ENCODE measurements at places on chromosomes 11 and 22. TPM values are rescaled to one million over a fixed set of nuclear protein-coding genes. Genes with fewer than 3 reads are reported as not detected.

- no peaks in the 10 kb centered on the region for H3K36me3 ChIP-seq
- no peak for DNase-seq
- no peak overlapping the region for H3K4me3 ChIP-seq
- H3K27me3 ChIP-seq, result no peaks in the 10 kb centered on the region
Observed at GRCh38 chr22:22593964-22594656, 35.0 kb upstream of the PRAME start.

DNA sequence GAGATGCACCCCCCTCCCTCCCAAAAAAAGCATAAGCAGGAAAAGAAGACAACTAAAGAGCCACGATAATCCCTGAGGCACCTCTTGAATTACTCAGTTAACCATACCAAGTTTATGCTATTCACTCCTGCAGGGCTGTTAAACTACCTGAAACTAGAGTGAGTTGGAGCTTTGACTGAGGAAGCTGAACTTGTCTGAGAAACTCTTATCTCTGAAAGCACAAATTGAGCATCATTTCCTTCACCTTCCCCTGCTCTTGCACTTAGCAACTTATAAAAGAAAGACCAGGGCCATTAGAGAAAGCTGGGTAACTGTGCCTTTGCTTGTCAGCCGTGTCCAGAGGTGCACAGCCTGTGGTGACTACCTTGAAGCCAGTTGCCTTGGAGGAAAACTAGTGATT, 745.6 kb downstream of the NELL1 start:
- DNase-seq, result no peak
- H3K4me1 ChIP-seq, result no peaks in the 10 kb centered on the region
- H3K36me3 ChIP-seq, result no peaks in the 10 kb centered on the region
- no peaks in the 10 kb centered on the region for H3K27me3 ChIP-seq
- no peak overlapping the region for H3K4me3 ChIP-seq

DNA sequence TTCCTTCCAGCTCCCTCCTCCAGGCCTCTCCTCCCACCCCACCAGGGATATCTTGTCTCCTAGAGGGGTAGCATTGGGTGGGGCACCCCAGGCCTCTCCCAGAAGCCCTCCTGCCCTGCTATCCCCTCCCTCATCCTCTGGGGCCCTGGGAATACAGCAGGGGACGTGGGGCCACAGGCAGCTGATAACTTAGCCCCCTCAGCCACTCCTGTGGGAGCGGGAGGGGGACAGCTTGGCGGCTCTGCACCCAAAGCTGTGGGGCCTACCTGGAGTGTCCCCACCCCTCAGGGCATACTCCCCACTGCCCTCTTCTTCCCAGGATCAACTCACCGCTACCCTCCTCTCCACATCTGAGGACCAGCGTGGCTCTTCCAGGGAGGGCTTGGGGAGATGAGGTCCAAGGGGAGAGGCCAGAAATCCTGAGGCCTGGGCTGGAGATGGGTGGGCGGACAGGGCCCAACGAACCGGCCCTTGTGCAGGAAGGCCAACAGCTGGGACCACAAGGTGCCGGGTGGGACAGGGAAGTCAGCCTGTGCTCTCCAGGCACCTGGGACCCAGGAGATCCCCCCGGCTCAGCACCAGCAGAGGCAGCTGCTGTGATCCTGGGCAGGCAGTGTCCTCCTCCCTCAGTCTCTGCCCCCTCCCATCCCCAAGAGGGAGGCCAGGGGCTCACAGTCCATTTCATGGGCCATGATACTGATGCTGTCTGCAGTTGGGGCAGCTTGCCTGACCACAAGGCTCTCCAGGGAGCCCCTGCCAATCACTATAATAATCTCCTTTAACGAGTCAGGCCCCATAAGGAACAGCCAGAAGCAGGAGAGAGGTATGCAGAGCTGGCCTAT, 23.2 kb downstream of the NEAT1 start:
- DNase-seq, result no peak
- no peak overlapping the region for H3K4me3 ChIP-seq
- H3K36me3 ChIP-seq, result peaks cover 40% of the 10 kb centered on the region
- no peaks in the 10 kb centered on the region for H3K27me3 ChIP-seq

- H3K4me1 ChIP-seq, result peaks cover 2% of the 10 kb centered on the region
- no peak overlapping the region for H3K4me3 ChIP-seq
- H3K27me3 ChIP-seq, result no peaks in the 10 kb centered on the region
- H3K27ac ChIP-seq, result no peak overlapping the region
- H3K36me3 ChIP-seq, result no peaks in the 10 kb centered on the region
Observed at GRCh38 chr11:10993640-10994039, 135.8 kb upstream of the ZBED5 start.

- H3K27me3 ChIP-seq, result no peaks in the 10 kb centered on the region
- no peak overlapping the region for H3K27ac ChIP-seq
- no peaks in the 10 kb centered on the region for H3K4me1 ChIP-seq
- H3K36me3 ChIP-seq, result peaks cover 3% of the 10 kb centered on the region
- DNase-seq, result no peak
- no peak overlapping the region for H3K4me3 ChIP-seq
Observed at GRCh38 chr11:46480166-46480726, 88.7 kb upstream of the CHRM4 start.

- no peak for DNase-seq
- no peak overlapping the region for H3K4me3 ChIP-seq
- no peaks in the 10 kb centered on the region for H3K27me3 ChIP-seq
- H3K4me1 ChIP-seq, result no peaks in the 10 kb centered on the region
Observed at GRCh38 chr11:18669711-18670110, 28.9 kb upstream of the TMEM86A start.

- DNase-seq, result no peak
- no peak overlapping the region for H3K27ac ChIP-seq
- no peaks in the 10 kb centered on the region for H3K36me3 ChIP-seq
- H3K4me3 ChIP-seq, result no peak overlapping the region
- H3K27me3 ChIP-seq, result no peaks in the 10 kb centered on the region
Observed at GRCh38 chr11:120545813-120546212, 34.3 kb downstream of the GRIK4 start.

DNA sequence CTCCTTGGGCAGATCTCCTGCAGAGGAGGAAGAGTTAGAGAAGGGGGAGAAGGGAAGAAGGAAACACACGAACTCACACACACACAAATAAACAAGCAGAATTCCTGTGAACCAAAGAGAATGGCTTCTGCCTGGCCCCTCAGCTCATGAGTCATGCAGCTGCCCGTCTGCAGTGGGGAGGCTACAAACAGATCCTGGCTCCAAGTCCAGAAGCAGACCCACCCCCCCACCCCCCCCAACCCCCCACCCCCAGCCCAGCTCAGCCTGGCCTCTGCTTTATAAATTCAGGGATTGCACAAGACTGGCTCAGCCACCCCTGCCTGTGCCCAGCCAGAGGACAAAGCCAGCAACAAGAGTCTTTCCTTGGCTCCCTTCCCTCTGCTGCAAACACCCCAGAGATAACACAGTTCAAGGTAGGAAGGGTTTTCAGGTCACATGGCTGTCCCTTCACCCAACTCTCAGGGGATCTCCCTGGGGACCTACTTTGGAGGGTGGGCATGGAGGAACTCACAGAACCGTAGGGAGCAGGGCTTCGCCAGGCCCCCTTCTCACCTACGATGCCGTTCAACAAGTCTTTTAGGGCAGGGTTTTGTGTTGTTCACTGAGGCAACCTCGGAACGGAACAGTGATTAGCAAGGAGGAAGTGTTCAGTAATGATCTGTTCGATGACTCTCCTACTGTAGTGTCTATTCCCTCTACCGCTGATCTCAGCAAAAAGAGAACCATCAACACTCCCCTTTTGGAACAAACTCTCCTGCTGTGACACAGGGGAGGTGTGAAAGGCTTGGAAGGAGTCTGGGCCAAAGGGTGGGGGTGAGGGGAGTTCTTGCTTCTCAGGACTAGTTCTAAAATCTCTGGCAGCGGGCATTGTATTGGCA, 35.5 kb downstream of the RPL27A start:
- peak overlapping the region; percentile 80 for H3K27ac ChIP-seq
- no peak overlapping the region for H3K4me3 ChIP-seq
- H3K4me1 ChIP-seq, result peaks cover 75% of the 10 kb centered on the region
- DNase-seq, result no peak

- H3K4me1 ChIP-seq, result no peaks in the 10 kb centered on the region
- no peaks in the 10 kb centered on the region for H3K36me3 ChIP-seq
- H3K4me3 ChIP-seq, result no peak overlapping the region
- DNase-seq, result no peak
Observed at GRCh38 chr11:6864438-6864837, 1.6 kb downstream of the OR10A2 start.

- peak overlapping the region; percentile 43 for H3K27ac ChIP-seq
- no peak overlapping the region for H3K4me3 ChIP-seq
- H3K36me3 ChIP-seq, result peaks cover 83% of the 10 kb centered on the region
- H3K27me3 ChIP-seq, result no peaks in the 10 kb centered on the region
- no peak for DNase-seq
- peaks cover 36% of the 10 kb centered on the region for H3K4me1 ChIP-seq
Observed at GRCh38 chr22:41523464-41524221, 20.6 kb downstream of the POLR3H start.

- no peaks in the 10 kb centered on the region for H3K27me3 ChIP-seq
- no peak overlapping the region for H3K4me3 ChIP-seq
Observed at GRCh38 chr11:29996016-29996415, 20.8 kb downstream of the KCNA4 start.

GRCh38 chr11:110432713-110433392, 3.1 kb downstream of the FDX1 start:
- peaks cover 4% of the 10 kb centered on the region for H3K36me3 ChIP-seq
- H3K4me3 ChIP-seq, result no peak overlapping the region
- H3K27ac ChIP-seq, result peak overlapping the region; percentile 33
- peaks cover 4% of the 10 kb centered on the region for H3K4me1 ChIP-seq
- no peak for DNase-seq
- no peaks in the 10 kb centered on the region for H3K27me3 ChIP-seq

DNA sequence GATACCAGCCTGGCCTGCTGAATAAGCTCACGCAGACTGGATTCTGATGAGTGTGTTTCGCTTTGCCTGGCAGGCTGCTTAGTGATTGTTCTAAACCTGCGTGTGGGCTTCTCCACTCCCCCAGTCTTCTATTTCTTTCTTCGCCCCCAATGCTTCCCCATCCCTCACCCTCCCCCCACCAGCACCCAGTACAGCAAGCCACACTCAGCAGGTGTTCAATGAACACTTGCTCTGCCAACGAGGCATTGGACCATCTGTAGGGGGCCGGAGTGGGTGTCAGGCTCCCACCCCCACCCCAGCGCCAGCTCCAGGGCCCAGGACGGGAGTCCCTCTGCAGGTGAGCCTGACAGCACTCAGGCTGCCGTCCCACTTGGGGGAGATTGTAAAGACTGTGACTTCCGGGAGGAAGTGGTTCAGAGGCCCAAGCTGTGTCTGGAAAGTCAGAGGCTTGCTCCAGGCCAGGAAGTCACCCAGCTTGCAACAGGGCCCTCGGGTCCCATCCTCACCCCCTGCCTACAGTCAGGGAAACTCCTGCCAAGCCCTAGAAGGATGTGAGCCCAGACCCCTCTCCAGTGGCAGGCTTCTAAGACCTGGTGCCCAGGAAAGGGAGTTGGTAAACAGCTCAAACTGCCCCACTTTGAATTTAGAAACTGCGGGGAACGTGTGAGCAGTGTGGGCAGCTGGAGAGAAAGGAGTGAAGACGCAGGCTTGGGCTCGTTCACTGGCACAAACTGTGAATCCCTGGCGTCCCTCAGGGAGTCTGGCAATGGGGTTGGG, 66.3 kb upstream of the PRDM11 start:
- peaks cover 14% of the 10 kb centered on the region for H3K4me1 ChIP-seq
- peaks cover 2% of the 10 kb centered on the region for H3K27me3 ChIP-seq
- H3K36me3 ChIP-seq, result no peaks in the 10 kb centered on the region
- no peak overlapping the region for H3K4me3 ChIP-seq
- H3K27ac ChIP-seq, result no peak overlapping the region

- peaks cover 3% of the 10 kb centered on the region for H3K36me3 ChIP-seq
- H3K27ac ChIP-seq, result no peak overlapping the region
- no peaks in the 10 kb centered on the region for H3K27me3 ChIP-seq
Observed at GRCh38 chr22:49582181-49582580, 245.5 kb downstream of the BRD1 start.

DNA sequence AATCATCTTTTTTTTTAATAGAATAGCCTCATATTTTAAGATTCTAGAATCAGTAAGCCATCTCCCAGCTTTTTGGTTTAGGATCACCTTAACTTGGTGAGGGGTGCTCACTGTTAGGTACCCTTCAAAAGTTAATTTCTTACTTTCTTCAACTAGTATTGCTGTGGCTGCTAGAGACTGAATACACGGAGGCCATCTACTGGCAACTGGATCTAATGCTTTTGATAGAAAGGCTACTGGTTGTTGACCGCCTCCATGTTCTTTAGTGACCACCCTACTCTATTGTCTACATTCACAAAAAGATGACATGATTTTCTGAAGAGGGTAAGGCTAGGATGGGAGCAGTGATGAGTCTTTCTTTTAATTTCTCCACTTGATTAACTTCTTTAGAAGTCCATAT, 16.7 kb upstream of the ALDH3B2 start:
- DNase-seq, result no peak
- no peaks in the 10 kb centered on the region for H3K4me1 ChIP-seq
- no peaks in the 10 kb centered on the region for H3K36me3 ChIP-seq
- H3K27ac ChIP-seq, result no peak overlapping the region

GRCh38 chr11:82903843-82904586, 2.5 kb downstream of the DDIAS start:
- DNase-seq, result no peak
- H3K27ac ChIP-seq, result no peak overlapping the region
- H3K36me3 ChIP-seq, result no peaks in the 10 kb centered on the region
- no peak overlapping the region for H3K4me3 ChIP-seq
- H3K27me3 ChIP-seq, result no peaks in the 10 kb centered on the region

GRCh38 chr11:22430141-22430541, 92.0 kb downstream of the SLC17A6 start:
- peaks cover 16% of the 10 kb centered on the region for H3K4me1 ChIP-seq
- no peaks in the 10 kb centered on the region for H3K36me3 ChIP-seq
- H3K4me3 ChIP-seq, result no peak overlapping the region
- DNase-seq, result no peak
- H3K27me3 ChIP-seq, result no peaks in the 10 kb centered on the region

- no peak overlapping the region for H3K27ac ChIP-seq
- no peaks in the 10 kb centered on the region for H3K27me3 ChIP-seq
- peaks cover 5% of the 10 kb centered on the region for H3K36me3 ChIP-seq
- DNase-seq, result no peak
Observed at GRCh38 chr22:50497093-50497492, 10.4 kb downstream of the LMF2 start.

DNA sequence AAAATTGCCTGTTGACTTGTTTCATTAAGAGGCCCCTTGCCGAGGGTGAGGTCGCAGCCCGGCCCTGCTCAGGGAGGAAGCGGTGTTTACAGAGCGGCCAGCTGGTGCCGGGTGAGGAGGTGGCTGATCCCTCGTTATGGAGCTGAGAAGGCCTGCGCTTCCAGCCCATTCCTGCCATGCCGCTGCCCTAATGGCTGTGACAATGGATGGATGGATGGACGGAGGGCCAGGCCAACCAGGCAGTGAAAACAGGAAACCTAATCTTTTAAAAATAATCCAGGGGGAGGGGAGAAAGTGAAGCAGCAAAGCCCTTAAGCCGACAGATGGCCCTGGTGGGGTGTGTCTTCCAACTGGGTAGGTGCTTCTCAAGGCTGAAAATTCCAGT, 38.5 kb downstream of the BCR start:
- no peaks in the 10 kb centered on the region for H3K27me3 ChIP-seq
- peaks cover 3% of the 10 kb centered on the region for H3K36me3 ChIP-seq
- no peak for DNase-seq
- H3K4me3 ChIP-seq, result no peak overlapping the region

AGBL2 gene
- total RNA-seq, result 1.5 TPM

CRYBB2 gene
- 1.4 TPM for total RNA-seq

FAM181B gene
- 25.8 TPM for total RNA-seq

OR8D4 gene
- total RNA-seq, result 0.10 TPM

EMID1 gene
- total RNA-seq, result 10.8 TPM

GPHA2 gene
- 3.5 TPM for total RNA-seq

CSF2RB gene
- total RNA-seq, result 3.1 TPM

GSTT2B gene
- 5.5 TPM for total RNA-seq

LINC01488 gene
- total RNA-seq, result not detected

TSKU gene
- total RNA-seq, result 30.9 TPM

PKP3 gene
- total RNA-seq, result 0.69 TPM

SCUBE2 gene
- total RNA-seq, result 15.9 TPM

CLMP gene
- 33.8 TPM for total RNA-seq

All from spinal cord (tissue), 10 donors.